ENCODE measurements at places on chromosomes 11 and 22. TPM values are rescaled to one million over a fixed set of nuclear protein-coding genes. Genes with fewer than 3 reads are reported as not detected.

DNA sequence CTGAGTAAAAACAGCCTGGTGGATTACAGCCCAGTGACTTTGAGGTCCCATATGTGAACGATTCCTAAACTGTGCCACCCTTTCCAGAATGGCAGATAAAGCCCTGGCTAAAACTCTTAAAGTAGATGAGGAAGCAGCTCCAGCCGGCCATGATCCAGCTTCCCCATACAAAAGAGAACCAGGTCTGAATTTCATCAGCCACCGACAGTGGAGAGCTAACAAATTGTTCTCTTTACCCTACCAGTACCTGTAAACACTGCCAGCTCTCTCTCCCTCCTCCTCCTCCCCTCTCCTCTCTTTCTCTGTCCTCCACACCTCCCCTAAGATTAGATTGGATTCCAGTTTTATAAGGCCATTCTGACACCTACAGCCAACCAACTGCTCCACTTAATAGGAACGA, 176.9 kb downstream of the DSCAML1 start:
- DNase-seq, result no peak

Gene CCDC15
- total RNA-seq, result 1.0 TPM

Gene BTG4
- 1.1 TPM for total RNA-seq

Gene PIK3C2A
- total RNA-seq, result 90.2 TPM

Gene KRTAP5-1
- not detected for total RNA-seq

Gene OR51B2
- 1.2 TPM for total RNA-seq

DNA sequence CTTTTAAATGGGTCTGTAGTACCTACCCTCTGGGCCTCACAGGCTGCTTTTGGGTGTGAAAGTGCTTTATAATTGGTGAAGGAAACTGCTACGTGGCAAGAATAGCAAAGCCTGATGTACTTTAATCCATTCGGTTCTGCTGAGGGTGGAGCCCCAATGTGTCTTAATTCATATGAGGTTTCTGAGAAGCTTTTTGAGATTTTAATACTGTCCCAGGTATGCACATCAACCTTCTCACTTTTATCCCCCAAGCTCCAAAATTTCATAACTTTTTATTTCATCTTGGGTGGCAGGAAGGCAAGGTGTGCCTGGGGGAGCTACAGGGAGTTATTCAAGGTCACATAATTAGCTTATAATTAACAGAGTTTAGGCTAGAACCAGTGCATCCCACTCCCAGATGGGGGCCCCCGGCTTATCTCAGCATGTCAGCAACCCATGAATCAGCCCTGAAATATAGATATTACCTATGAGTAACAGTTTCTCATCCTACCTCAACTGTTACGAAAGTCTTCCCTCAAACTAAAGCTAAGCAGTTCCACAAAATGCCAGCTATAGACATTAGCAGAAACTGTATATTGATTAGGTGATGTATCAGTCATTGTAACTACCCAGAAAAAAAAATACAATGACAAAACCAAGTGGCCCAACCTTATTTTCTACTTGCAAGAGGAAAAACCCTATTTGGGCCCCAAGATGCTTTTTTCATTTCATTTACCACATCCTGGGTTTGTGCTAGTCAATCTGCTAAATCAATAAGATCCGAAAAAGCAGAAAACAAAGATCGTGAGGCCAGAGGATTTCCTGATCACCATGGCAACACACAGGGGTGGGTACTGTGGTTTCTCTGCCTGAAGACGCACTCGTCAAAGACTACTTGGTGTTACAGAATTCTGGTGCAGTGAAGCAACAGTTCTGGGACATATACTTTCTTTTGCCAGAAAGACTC, 26.7 kb downstream of the CD44 start:
- DNase-seq, result no peak

GRCh38 chr11:95503047-95503446, 272.0 kb upstream of the SESN3 start:
- no peak for DNase-seq

Gene MIOX
- total RNA-seq, result not detected

GRCh38 chr11:130006929-130007328, 4.3 kb upstream of the PRDM10 start:
- no peak for DNase-seq

- DNase-seq, result no peak
Observed at GRCh38 chr22:20566420-20567260, 59.2 kb downstream of the MED15 start.

- no peak for DNase-seq
Observed at GRCh38 chr22:48919187-48919590, 908.5 kb downstream of the BRD1 start.

- DNase-seq, result no peak
Observed at GRCh38 chr11:58923300-58923788, 15.9 kb upstream of the GLYATL1 start.

- no peak for DNase-seq
Observed at GRCh38 chr11:70732023-70732880, 333.9 kb downstream of the CTTN start.

DNA sequence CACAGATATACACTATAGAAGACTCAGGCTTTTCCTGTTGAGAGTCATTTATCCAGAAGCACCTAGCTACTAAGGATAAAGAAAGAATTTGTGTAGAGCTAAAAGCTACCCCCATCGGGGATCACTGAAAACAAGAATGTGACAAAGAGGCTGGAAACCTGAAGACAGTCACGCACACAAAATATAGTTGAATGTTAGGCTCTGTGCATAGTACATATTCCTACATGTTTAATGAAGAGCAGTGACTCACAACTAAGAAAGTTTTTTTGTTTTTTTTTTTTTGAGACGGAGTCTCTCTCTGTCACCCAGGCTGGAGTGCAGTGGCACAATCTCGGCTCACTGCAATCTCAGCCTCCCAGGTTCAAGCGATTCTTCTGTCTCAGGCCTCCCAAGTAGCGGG, 8.4 kb downstream of the OR10V1 start:
- DNase-seq, result no peak

DNA sequence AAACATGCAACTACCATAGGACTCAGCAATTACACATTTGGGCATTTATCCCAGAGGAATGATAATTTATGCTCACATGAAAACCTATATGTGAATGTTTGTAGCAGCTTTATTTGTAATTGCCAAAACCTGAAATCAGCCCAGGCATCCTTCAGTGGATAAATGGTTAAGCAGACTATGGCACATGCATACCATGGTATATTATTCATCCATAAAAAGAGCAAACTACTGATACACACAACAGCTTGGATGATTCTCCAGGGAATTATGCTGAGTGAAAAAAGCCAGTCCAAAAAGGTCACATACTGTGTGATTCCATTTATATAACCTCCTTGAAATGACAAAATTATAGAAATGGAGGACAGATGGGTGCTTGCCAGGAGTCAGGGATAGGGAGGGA, 86.7 kb downstream of the ALX4 start:
- DNase-seq, result no peak

DNA sequence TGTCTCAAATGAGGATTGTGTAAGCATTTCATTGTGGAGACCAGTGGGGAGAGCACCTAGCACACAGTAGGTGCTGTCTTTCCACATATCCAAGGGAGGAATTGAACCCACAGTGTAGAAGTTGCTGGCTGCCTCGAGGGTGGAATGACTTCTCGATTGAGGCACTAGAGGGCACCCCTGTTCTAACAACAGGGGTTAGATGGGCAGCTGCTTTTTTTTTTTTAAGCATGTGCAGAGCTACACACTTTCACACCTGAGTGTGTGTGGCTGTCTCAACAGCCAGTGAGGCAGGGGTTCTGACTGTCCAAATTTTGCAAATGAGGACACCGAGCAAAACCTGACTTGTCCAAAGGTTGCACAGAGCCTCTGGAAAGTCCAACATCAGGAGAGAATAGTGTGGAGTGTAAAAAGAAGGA, 118.2 kb upstream of the CRYBB3 start:
- no peak for DNase-seq

- no peak for DNase-seq
Observed at GRCh38 chr22:17726006-17726927, 48.0 kb downstream of the BID start.

GRCh38 chr11:131790586-131790985, 420.2 kb downstream of the NTM start:
- DNase-seq, result no peak

DNA sequence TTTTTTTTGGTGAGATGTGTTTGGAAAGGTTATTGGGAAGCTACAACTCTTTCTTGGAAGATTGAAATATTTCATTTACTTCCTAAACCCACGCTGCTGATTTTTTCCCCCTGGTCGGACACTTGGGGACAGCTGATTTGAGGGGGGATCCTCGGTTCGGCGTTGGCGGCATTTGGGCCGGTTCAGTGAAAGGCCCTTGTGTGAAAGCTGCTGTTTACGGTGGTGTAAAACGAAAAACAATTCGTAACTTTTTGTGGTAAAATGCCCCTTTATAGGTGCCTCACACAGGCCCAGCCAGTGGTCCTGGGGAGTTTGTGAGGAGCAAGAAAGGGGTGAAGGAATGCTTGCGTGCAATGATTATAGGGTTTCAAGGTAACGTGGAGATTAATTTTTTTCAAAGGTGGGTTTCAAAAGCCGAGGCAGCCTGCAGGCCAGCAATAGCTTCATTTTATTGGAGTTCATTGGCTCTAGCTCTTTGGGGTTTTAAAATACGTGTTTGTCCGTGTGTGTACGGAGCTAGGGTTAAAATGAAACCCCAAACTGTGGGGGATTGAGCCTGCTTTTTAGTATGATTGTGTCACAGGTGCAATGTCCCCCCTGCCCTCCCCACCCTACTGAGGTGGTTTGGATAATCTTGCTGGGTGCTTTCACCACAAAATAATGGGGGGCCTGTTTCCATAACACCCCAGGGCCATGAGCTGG, 77.2 kb upstream of the PPARA start:
- no peak for DNase-seq

GRCh38 chr22:39973656-39974055, 13.5 kb downstream of the TMA7B start:
- DNase-seq, result no peak

- no peak for DNase-seq
Observed at GRCh38 chr11:2459016-2459725, 14.4 kb downstream of the KCNQ1 start.

Data from upper lobe of left lung (tissue), 6 donors.